ENCODE measurements at places on chromosomes 6 and 20.

DNA sequence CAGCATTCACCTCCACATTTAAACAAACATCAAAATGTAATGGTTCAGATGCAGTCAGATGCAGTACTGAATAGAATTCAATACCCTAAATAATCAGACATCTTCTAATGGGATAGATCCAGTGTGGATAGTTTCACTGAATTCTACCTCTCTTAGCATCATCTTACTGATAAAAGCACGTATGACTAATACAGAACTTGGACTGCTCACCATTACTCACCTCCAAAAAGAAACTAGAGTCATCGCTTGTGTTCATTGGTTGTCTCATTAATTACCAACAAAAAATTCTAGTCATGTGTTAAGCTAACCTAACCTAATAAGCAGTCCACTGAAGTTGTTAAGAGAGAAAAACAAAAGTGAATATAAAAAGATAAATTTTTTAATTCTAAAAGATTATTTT lies 165.9 kb upstream of the IRAK1BP1 start:
- no peak for DNase-seq

- DNase-seq: no peak
These were observed 20.3 kb downstream of the GPX5 start for GRCh38 chr6:28545955-28546354.

DNA sequence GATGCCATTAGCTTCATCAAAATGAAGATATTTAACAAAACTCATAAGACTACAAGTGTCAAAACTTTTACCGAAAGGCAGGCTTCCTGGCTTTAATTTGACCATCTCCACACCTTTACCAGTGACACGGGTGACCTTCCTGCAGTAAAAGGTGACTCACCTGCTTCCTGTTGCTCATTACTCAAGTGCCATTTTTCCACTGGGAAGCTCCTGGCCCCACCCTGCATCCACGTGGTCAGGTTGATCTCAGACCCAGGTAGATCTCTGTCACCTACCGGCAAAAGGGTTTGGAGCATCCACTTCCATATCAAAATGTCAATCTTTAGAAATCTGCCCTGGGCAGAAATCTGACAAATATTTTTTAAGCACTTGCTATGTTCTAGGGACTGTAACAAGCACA lies 31.9 kb upstream of the CDH4 start:
- DNase-seq: no peak

DNA sequence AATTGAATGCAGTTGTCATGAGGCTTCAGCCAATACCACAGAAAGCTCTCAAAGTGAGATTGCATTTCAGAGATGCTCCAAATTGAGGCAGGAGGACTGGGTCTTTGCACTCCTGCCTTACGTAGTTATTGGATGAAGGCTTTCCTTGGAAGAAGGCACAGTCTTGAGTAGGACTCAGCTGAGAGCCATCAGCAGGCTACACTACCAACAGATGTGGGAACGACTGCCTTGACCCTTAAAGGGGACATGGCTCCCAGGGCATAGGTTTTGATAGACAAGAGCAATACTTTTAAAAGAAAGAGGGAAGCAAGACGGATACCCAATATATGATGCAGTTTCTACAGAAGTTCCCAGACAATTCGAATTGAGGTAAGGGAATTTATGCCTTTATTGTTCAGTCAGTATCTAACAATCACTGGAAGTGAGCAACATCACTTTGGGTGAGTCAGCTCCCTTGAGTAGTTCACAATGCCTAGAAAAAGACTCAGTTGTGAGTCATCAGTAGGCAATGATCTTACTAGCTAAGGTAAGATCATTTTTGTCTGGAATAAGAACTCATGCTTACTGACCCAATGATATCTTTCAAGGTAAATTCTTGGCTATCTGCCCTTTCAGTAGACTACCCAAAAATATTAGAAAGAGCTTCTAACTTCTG lies 390.8 kb downstream of the GJA1 start:
- DNase-seq: no peak

- no peak for DNase-seq
These were observed 53.6 kb upstream of the TRERF1 start for GRCh38 chr6:42505385-42505718.

GRCh38 chr20:49892260-49892659 lies 23.1 kb downstream of the SPATA2 start:
- DNase-seq: no peak

- no peak for DNase-seq
These were observed 61.0 kb downstream of the ENPP1 start for GRCh38 chr6:131868836-131869235.

- peak; percentile 20 for DNase-seq
These were observed 34.7 kb downstream of the TFEB start for GRCh38 chr6:41700463-41701347.

DNA sequence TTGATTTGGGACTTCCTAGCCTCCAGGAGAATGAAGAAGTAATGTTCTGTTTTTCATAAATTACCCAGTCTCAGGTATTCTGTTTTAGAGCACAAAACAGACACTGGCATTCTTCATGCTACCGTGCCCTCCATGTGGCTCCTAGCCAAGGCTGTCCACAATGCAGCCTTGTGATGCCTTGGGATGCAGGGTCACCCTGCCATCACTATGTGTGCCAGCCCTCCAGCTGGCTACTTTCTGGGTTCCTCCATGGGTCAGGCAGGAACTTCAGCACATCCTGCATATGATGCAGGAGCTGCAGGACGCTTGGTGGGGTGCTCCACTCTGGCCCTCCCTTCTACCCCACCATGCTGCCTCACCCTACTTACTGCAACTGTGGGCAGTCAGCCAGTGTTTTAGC lies 38.0 kb upstream of the FAM50B start:
- peak; percentile 8 for DNase-seq

DNA sequence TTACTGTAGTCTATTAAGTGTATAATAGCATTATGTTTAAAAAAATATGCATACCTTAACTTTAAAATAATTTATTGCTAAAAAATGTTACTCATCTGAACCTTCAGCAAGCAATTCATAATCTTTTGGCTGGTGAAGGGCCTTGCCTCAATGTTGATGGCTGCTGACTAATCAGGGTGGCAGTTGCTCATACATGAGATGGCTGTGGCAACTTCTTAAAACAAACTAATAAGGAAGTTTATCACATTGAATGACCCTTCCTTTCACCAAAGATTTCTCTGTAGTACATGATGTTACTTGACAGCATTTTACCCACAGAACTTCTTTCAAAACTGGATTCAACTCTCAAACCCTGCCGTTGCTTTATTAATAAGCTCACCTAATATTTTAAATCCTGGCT lies 84.0 kb downstream of the TASP1 start:
- DNase-seq: no peak

Measured in caudate nucleus (tissue), 63 donors.